NCI-H774 (cell line): ENCODE measurements at places on chromosomes 13 and 19.

GRCh38 chr13:46168341-46168740, 13.6 kb downstream of the LCP1 start:
- no peak for DNase-seq

- DNase-seq, result no peak
Measured at GRCh38 chr13:22086597-22087330, 415.9 kb downstream of the FGF9 start.

GRCh38 chr19:54461613-54462012, 2.0 kb downstream of the LENG9 start:
- no peak for DNase-seq

DNA sequence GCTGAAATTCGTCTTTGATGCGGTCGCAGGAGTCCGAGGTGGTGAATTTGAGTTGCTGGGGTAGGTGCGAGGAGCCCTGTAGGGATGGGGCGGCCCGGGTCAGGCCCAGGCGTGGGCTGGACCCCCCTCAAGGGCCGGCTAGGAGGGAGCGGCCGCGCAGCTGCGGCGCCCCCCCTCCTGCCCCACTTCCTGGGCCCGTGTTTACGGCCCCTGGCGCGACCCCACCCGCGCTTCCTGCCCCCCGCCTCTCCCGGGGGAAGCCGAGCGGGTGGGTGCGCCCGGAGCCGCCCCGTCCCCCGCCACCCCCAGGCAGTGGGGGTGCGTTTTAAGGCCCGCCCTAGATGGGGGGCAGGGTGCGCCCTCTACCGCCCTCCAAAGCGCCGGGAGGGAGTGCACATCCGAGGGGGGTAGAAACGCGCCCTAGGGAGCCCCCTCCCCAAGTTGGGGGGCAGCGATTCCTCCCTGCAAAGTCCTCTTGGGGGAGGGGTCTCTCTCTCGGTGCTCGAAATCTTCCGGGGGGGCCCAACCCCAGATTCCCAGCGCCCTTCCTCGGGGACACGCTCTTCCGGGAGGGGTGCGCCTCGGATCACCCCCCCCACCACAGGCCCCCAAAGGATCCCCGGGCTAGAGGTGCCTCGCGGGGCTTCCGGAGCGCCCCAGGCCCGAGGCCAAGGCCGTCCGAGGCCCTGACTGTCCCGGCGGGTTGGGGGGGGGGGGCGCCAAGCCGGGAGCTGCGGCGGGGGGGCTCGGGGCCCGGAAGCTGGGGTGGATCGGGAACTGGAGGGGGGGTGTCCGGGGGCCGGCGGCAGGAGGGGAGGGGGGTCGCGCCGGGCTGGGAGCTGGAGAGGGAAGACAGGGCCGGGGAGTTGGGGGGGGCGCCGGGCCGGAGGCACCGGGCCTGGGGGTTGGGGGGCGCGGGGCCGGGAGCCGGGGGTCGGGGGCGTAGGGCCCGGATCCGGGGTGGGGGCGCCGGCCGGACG, 823 bp downstream of the TLE5 start:
- DNase-seq, result no peak

GRCh38 chr19:6766357-6767080, 716 bp downstream of the SH2D3A start:
- no peak for DNase-seq

DNA sequence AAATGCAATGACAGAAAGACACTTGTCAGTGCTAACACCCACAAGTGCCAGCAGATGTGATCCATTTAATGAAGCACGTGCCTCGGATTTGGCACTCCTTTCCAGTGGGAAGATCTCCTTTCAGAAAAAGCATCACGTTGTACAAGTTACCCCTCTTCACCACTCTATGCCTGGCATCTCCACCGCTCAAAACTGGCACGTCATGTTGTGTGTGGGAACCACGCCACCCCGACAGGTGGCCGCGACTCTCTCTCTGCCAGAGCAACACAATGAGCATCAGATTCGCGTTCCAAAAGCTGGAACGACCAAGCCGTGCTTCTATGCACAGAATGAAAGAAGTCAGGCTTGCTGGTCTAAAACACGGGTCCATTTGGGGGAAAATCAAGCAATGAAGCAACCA, 24.3 kb downstream of the TMTC4 start:
- no peak for DNase-seq

DNA sequence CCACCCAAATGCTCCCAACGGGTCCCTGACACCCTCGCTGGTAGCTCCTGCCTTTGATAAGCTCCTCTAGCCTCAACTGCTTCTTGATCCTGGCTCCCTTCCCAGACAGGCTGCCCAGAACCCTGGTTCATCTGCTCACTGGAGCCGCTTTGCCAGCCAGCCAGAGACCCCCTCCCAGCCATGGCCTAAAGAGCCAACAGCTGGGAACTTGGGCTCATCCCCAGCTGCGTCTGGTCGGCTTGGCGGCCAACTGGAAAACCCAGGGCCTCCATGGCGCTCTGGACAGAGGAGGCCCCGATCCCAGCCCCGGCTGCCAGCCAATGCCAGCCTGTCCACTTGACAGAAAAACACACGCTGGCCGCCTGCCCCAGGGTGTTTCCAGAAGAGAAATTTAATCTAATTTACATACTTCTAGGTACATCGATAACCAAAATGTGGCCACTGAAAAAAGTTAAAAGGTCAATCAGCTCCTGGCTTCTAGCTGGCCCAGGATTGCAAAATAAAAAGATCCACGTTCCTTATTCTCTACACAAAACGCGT, 3.0 kb upstream of the AKAP8L start:
- DNase-seq, result no peak

DNA sequence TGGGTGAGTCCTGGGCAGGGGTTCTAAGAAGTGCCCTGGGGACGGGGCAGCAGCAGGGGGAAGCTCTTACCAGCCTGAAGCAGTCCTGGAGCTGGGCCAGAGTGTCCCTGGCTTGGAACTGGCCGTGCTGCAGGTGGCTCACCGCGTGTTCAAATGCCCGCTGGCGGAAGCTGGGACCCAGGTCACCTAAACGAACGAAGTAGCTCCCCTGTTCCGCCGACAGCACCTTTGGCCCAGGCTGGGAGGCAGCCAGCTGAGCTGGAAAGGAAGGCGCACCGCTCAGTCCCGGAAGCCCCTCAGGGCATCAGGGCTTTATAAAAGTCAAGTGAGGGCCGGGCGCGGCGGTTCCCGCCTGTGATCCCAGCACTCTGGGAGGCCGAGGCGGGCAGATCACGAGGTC, 9.6 kb downstream of the PLIN4 start:
- DNase-seq, result no peak
